ENCODE measurements at places on chromosomes 1 and 21.

DNA sequence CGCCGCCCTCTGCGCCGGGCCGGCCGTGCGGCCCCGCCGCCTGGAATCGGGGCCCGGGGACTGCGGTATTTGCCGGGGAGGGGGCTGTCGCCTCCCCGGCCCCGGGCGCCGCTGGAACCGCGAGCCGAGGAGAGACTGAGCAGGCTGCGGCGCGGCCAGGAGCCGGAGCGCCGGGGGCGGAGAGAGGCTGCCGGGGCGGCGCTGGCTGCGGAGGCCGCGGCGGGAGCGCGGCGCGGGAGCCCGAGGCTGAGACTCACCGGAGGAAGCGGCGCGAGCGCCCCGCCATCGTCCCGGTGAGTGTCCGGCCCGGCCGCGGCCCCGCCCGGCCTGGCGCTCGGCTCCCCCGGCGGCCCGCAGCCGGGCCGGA lies 746 bp downstream of the DYRK1A start:
- no peak for DNase-seq

DNA sequence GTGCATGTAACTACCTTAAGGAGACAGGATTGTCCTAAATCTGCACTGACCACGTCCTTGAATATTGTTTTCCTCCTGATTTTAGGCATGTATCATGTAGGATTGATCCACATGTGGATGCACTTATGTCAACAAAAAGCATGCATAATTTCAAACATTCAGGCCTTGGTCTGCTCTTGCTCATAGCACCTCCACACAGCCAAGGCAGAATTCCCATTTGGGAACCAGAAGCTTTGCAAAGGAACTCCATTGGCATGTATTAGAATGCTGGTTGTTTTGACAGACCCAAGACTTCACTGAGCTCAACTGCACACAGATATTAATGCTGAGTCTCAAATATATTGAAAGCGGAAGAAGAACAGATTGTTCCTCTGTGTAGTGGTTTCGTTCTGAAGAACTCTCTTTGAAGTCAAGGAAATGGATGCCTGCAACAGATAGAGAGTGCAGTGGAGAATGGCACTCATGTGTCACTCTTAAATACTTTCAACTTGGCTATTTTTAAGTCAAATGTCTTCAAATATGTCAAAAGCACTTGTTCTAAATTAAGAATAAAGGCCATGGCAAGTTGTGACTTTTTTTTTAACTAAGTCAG lies 387.6 kb downstream of the LTN1 start:
- DNase-seq = no peak

DNA sequence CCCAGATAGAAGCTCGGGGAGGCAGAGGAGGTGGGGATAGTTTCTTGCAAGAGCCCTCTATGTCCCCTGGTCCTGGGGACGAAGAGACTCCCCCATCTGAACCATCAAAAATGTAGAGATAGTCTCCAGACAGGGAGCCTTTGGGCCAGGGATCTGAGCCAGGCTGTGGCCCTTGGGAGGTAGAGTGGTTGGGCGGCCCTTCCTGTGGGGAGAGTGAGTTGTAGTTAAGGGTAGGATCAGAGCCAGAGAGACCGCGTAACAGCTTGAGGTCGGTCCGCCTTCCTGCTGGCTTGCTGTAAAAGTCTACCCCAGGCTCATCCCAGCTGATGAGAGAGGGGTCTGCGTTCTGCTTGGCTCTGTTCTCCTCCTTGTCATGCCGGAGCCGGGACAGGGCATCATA lies 25.3 kb downstream of the PIK3C2B start:
- no peak for DNase-seq

DNA sequence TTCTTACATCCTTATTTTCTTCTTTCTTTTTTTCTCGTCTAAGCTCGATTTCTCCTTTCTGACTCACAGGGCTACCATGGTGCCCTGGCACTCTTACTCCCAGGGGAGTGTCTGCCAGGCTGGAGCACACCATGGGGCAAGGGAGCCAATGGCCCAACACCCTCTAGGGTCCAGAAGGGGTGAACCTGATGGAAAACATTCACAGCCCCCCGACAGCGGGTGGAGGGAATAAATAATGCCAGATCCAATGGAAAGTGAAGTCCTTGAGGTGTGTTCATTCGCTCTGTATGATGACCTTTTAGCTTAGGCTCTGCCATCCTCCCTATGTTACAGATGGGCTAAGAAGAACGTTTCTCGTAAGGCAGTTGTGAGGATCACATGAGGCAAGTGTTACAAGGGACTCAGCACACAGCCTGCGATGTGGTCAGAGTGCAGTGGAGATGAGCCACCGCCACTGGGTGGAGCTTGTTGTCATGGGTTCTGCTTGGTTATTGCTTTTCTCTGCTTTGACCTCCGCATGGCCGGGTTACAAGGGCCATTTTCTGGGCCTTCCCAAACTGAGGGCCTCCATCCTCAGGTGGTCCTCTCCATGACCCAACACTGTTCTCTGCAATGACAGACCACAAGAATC lies 3.5 kb upstream of the FCMR start:
- peak; percentile 46 for DNase-seq

DNA sequence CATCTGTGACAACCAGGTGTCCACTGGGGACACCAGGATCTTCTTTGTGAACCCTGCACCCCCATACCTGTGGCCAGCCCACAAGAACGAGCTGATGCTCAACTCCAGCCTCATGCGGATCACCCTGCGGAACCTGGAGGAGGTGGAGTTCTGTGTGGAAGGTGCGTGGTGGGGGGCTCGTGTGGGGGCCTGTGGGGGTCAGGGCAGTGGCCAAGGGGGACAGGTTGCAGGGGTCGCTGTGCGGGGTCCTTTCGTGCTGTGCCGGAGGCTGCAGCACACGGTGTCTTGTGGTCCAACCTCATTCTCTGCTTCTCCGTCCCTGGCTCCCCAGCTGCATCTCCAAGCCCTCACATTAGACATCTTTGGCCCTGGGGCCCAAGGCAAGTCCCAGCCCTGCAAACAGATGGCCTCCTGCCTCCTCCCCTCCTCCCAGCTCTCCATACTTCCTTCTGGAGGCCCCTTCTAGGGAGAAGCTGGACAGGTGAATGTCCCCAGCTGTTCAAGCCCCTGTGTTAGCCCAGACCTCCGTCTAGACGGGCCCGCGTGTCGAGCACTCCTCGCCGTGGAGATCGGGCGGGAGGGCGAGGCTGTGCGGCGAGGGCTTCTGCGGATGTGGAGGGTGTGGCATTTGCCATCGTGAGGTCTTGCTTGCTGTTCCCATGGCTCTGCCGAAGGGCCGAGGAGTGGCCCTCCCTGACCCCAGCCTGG lies 2.5 kb downstream of the AGRN start:
- DNase-seq = no peak

DNA sequence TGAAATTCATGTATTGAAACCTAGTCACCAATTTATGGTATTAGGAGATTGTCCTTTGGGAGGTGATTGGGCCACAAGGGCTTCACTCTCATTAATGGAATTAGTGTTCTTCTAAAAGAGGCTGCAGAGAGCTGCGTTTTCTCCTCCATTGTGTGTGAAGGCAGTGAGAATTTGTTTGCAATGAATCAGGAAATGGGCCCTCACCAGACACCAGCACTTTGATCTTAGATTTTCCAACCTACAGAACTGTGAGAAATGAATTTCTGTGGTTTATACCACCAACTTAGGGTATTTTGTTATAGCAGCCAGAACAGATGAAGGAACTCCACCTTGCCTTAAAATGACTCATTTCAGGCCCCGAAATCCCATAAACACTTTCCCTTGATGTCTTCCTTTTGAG lies 544.2 kb downstream of the RWDD3 start:
- DNase-seq = no peak

DNA sequence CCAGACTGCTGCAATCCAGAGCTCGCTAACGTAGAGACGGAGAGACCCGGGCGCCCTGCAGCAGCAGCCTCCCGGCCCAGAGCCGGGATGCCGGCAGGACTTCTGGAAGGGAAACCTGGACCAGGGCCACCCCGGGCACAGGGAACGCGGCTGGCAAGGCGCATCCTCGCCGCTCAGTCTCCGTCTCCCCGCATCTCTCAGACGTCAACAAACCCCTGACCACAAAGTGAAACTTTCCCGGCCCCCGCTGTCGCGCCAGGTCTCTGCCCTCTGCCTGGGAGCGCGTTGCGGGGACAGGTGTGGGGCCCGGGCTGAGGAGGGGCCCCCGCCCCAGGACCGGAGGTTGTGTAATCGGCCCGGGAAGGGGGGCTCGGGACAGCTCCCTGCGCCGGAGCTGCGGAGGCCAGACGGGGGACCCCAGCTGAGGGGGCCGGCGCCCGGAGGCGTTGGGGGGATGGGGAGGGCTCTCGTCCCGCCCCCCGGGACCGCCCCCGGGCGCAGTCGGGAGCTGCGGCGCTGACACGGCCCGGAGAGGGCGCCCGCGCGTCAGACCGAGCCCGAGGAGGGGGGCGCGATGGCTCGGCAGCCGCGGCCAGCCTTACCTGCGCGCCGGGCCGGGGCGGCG lies 116.6 kb upstream of the HIVEP3 start:
- no peak for DNase-seq

GRCh38 chr21:34498623-34499022 lies 13.4 kb downstream of the KCNE1 start:
- DNase-seq = no peak

GRCh38 chr1:22375601-22376000 lies 76.0 kb upstream of the ZBTB40 start:
- DNase-seq = no peak

DNA sequence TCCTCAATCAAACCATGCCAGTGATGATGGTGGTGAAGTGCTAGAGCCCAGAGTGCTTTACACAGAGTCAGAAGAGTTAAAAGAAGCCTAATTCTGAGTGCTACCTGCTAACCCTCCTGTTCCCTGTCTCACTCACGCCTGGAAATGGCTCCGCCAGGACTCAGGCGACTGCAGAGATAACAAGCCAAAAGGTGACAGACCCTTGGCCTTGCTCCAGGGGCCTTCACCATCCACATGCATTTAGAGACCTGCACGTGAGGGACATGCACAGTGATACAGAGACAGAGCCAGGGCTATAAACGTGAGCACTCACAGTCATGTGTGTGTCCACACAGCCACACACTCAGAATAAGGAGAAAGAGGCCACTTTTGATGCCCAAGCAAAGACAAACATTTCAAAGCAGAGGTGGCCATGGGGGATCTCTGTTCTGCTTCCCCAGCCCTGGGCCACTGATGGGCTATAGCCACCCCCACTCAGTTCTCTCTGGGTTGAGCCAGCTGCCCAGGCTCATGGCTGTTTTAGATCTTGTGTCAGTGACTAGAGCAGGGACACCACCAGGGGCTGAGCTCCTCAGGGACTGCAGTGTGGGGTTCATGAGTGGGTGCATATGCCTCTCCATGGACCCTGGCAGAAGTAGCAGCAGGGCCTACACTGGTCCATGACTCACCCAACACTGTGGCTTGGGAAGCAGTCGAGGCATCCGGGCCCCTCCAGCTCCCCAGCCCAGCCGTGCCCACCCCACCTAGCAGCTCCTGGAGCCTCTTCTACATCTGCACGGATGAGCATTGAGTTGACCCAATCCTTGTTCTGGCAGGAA lies 117.2 kb downstream of the EPHB2 start:
- DNase-seq = no peak

GRCh38 chr1:171113382-171113781 lies 22.7 kb downstream of the FMO3 start:
- no peak for DNase-seq

GRCh38 chr1:167698313-167698712 lies 23.5 kb upstream of the MPZL1 start:
- no peak for DNase-seq

DNA sequence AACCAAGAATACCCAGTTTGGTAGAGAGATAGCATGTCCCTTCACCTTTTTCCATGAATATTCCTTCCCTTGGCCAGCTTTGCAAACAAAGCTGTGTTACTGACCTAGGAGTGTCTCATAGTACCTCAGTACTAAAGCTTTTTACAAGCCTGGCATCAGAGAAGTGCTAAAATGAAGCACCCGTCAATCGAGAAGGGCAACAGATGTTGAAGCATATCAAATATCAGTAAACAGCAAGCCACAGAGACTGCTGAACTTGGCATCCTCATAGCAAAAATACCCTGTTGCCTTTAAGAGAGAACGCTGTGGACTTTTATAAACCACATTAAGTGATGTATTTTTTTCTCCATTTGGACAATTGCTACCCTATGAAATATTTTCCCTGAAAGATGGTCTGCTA lies 128.6 kb upstream of the HOOK1 start:
- DNase-seq = no peak

DNA sequence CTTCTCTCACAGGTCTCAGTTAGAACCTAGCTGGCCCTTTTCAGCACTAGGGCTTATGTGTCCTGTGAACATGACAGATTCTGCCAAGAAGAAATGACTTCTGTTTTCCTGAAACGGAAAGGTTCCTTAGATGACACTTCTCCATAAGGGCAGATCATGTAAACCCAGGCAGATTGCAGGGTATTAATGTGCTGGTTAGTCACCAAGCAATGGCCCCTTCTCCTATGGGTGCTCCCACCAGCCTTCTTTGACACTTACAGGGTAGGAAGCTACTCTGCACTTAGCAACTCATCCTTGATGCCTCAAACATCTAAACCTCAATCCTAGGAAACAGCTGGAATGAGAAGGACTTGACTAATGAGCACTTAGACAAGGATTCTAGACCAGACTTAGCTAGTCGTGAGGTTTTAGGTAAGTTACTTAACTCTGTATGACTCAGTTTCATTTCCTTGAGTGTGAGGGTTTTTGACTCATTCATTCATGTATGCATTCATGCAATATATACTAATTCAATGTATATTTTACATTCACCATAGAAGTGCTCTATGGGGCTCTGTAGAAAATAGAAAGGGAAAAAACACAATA lies 74.1 kb upstream of the PLXNA2 start:
- DNase-seq = no peak

GRCh38 chr1:180269645-180270529 lies 39.8 kb downstream of the LHX4 start:
- DNase-seq = no peak

- no peak for DNase-seq
These were observed 4.5 kb downstream of the TBX15 start for GRCh38 chr1:118983558-118984041.
